ENCODE measurements at places on chromosomes 11 and 22.

GRCh38 chr11:44285756-44286155 is 24.2 kb downstream of the ALX4 start:
- DNase-seq: no peak

DNA sequence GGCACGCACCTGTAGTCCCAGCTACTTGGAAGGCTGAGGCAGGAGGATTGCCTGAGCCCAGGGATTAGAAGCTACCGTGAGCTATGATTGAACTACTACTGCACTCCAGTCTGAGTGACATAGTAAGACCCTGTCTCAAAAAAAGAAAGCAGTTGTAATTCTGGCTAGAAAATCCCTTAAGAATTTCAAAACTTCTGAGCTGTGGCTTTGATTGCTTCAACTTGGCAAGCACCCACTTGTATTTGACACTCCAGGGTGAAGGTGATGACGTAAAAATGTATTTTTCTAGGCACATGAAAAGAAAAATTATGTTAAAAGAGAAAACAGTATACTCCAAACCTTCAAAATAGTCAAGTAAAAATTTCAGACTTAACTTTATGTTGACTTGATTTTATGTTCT is 23.6 kb upstream of the ALKBH3 start:
- DNase-seq: no peak

DNA sequence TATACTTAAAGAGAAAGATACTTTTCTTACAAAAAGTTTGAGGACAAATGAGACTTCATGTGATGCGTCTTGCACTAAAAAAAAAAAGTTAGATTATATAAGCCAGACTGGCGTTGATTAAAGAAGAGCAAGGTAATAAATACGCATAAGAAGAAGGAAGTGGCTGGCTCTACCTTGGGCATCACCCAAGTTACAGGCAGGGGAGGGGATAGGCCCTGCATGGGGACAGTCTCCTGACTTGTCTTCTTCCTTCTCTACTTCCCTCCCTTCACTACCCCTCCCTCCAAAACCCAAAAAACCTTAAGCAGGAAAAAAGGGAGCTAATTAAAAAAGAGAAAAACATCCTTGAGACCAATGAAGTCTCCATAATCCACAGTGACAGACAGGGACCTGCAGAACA is 22.3 kb upstream of the TMA7B start:
- no peak for DNase-seq

- no peak for DNase-seq
These were observed 117.5 kb downstream of the TRPC6 start for GRCh38 chr11:101466352-101466751.

DNA sequence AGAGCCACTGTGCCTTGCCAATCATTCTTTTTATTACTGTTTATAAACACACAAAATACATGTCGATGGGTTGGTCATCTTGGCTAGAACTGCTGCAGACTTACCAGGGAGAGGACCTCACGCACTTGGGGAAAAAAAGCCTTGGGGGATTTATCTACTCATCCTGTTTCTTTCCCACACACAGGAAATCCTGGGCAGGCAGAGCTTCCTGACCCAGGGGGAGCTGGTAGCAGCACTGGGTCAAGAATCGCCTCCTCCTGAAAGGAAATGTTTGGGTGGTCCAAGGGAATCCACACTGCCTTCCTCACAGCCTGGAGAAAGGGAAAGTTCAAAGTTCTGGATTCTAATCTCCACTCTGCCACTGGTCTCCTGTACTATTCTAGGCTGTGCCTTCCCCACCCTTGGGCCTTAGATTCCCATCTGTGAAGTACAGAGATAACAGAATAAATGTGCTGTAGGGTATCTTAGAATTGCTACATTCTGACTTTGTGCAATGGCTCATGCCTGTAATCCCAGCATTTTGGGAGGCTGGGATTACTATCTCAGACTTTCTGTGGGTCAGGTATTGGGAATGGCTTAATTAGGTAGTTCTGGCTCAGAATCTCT is 31.2 kb upstream of the SMTN start:
- no peak for DNase-seq

GRCh38 chr11:3051196-3052108 is 5.8 kb downstream of the CARS1 start:
- peak; percentile 37 for DNase-seq
